Fibroblast of skin of right quadriceps (primary cell): ENCODE measurements at places on chromosomes 2 and 18.

DNA sequence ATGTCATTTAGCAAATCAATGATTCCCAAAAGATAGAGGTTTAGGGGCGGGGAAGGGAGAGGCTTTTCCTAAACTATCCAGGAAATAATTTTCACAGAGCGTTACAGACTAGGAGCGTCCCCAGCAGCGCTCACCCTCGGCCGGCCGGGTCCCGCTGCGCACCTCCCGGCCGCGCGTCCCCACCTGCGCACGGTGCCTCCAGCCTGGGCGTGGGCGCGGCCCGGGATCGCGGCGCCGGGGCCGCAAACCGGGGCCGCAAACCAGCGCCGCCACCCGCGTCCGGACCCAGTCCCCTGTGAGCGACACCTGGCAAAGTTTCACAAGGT is 684 bp upstream of the ZCCHC2 start:
- no peak for DNase-seq

DNA sequence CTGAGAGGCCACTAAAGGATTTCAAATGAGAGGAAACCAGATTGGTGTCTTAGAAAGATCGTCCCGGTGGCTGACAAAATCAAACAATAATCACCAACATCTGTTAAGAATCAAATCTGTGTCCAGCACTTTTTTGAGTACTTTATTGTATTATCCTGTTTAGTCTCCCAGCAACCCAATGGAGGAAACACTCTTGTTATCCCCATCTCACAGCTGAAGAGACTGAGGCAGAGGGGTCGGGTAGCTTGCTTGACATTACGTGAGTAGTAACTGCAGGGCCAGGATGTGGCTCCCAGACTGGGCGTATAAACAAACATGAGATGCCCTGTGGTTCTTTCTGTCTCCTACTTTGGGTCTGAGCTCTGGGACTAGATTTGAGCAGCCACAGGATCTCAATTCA is 76.0 kb downstream of the KLHL29 start:
- DNase-seq: no peak

GRCh38 chr2:237686659-237687136 is 59.3 kb downstream of the LRRFIP1 start:
- DNase-seq: no peak

GRCh38 chr18:37499044-37499443 is 66.6 kb downstream of the CELF4 start:
- DNase-seq: no peak

- DNase-seq: peak; percentile 54
Measured at GRCh38 chr2:106943468-106944200, 57.7 kb upstream of the ST6GAL2 start.
